MCF 10A (cell line): ENCODE measurements at places on chromosomes 12 and 14. TPM values are rescaled to one million over a fixed set of nuclear protein-coding genes. Genes with fewer than 3 reads are reported as not detected.

The SUDS3 gene
- total RNA-seq = 19.6 and 25.1 TPM in 2 replicates

The ISM2 gene
- not detected in 2 replicates for total RNA-seq

The OXA1L gene
- total RNA-seq = 100 and 103 TPM in 2 replicates

The SYCP3 gene
- total RNA-seq = not detected in 2 replicates

The TAS2R13 gene
- 0.68 and 0.93 TPM in 2 replicates for total RNA-seq

The RNF212B gene
- not detected in 2 replicates for total RNA-seq

The PZP gene
- total RNA-seq = not detected in 2 replicates

The JDP2 gene
- 38.9 and 45.3 TPM in 2 replicates for total RNA-seq

The ERH gene
- total RNA-seq = 245 and 279 TPM in 2 replicates

The DEPDC4 gene
- 0.52 and 1.4 TPM in 2 replicates for total RNA-seq

The MIPOL1 gene
- total RNA-seq = 16.0 and 16.3 TPM in 2 replicates

The METTL3 gene
- total RNA-seq = 36.4 and 46.7 TPM in 2 replicates

The MLF2 gene
- 151 and 162 TPM in 2 replicates for total RNA-seq

The NDUFA12 gene
- 112 and 124 TPM in 2 replicates for total RNA-seq
